ENCODE measurements at places on chromosomes 11 and 22.

- no peak for DNase-seq
Measured at GRCh38 chr11:111569476-111569875, 29.0 kb downstream of the LAYN start.

GRCh38 chr11:1730059-1730629, 20.3 kb downstream of the IFITM10 start:
- no peak for DNase-seq

GRCh38 chr22:48659404-48659996, 1168.2 kb downstream of the BRD1 start:
- DNase-seq, result no peak

GRCh38 chr11:44634401-44635281, 69.2 kb downstream of the CD82 start:
- peak; percentile 48 for DNase-seq

- DNase-seq, result no peak
Measured at GRCh38 chr11:69173331-69173730, 17.6 kb downstream of the SMIM38 start.

- no peak for DNase-seq
Measured at GRCh38 chr11:78577495-78577894, 2.8 kb upstream of the NARS2 start.

- no peak for DNase-seq
Measured at GRCh38 chr22:36184433-36185025, 17.1 kb downstream of the APOL4 start.

- DNase-seq, result no peak
Measured at GRCh38 chr11:12189543-12190235, 79.3 kb downstream of the MICAL2 start.

DNA sequence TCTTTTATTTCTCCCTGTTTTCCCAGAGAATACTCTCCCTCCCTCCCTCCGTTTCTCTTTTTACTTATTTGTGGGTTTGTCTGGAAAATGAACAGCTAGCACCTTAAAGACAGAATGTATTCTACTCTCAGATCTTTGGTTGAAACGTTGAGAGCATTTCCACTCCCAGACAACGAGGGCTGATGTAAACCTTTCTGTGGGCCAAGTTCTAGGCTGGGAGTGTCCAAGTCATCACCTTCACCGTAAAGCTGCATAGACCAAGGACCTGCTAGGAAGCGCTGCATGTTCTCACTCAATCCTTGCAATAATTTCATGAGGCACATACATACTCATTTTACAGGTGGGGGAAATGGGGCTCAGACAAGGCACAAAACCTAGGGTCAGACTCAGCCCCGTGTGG, 32.4 kb downstream of the MYH9 start:
- no peak for DNase-seq

- DNase-seq, result no peak
Measured at GRCh38 chr11:71334191-71334590, 81.8 kb upstream of the SHANK2 start.

DNA sequence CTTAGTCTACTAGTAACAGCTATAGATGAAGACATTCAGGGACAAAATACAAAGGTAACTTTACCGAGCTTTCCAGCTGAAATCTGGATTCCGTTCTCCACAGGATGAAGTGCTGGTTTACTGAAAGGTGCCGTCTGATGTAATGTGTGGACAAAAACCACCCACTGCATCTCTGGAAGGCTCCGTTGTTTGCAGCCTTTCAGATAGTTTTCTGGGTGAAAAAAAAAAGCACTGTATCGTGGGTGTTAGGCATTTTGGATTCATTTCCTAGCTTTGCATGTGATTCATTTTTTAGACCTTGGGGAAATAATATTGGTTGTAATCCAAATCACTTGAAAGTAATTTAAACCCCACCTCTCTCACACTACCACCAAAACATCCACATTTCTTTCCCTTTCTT, 10.4 kb downstream of the JAM3 start:
- no peak for DNase-seq

DNA sequence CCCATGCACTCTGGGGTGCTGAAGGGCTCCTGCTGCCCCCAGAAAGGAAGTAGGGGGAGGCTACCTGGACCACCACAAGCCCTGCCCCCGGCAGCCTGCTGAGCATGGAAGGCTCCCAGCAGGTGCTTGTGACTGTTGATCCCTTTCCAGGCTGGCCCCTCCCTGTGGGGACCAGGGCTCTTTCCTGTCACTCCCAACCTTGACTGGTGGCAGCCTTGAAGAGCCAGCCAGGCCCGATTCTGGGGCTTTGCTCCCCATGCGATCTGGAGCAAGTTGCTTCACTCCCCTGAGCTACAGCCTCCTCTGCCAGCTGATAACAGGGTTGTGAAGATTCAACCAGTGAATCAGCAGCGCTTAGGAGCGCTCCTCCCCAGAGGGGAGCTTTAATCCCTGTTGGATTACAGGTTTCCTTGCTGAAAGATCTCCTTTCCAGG, 4.6 kb upstream of the CST6 start:
- DNase-seq, result no peak

GRCh38 chr22:26712158-26712557, 54.8 kb downstream of the MIAT start:
- DNase-seq, result no peak

GRCh38 chr22:49499433-49500075, 328.1 kb downstream of the BRD1 start:
- no peak for DNase-seq

GRCh38 chr11:58957922-58958321, 18.6 kb downstream of the GLYATL1 start:
- no peak for DNase-seq

DNA sequence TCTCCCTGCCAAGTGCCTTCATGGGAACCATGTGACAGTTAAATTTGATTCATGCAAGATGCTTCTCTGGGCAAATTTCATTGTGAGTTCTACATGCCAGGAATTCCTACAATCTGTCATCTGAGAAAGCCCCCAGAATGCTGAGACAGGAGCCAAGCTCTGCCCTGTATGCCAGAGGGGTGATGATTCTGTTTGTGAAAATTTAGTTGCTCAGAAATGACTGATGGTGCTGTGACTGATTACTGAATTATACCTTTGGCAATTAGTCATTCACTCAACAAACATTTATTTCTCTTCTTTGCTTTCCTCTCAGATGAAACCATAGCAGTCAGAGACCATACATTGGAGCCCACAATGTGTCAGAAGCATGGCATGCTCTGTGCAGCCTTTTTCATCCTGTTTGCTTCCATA, 69.0 kb upstream of the ZBED5 start:
- DNase-seq, result no peak

DNA sequence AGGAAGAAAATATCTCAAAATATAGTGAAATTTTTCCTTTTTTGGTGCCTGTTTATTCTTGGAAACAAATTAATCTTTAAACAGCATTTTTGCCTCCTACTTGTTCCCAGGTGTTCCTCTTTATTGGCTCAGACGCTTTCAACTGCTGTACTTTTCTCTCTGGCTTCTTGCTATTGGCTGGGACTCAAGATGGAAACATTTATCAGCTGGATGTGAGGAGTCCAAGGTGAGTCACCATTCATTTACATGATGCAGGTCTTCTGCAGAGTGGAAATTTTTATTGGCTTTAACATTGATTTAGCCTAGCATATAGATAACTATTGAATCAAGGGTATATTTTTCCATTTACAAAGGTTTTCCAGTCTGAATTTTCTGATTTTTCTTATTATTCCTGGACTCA, 34.4 kb upstream of the DNAJB13 start:
- no peak for DNase-seq

GRCh38 chr11:539971-540481, 2.7 kb downstream of the LRRC56 start:
- DNase-seq, result no peak

GRCh38 chr11:76786441-76787014, 3.4 kb downstream of the TSKU start:
- DNase-seq, result no peak

DNA sequence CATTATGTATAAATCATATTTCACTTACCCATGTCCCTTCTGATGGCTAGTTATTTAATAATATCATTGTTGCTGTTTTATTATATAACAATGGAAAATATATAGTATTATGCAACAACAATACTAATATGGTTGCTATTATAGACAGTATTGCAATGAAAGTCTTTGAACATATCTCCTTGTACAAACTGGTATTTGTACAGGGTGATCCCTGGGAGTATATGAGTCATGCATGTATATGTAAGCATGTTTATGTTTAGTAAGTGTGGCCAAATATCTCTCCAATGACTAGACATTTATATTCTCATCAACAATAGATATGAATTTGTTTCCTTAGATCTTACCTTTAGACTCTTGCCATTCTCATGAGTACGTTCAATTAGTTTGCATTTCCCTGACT, 55.9 kb downstream of the KCNC1 start:
- DNase-seq, result peak; percentile 54

DNA sequence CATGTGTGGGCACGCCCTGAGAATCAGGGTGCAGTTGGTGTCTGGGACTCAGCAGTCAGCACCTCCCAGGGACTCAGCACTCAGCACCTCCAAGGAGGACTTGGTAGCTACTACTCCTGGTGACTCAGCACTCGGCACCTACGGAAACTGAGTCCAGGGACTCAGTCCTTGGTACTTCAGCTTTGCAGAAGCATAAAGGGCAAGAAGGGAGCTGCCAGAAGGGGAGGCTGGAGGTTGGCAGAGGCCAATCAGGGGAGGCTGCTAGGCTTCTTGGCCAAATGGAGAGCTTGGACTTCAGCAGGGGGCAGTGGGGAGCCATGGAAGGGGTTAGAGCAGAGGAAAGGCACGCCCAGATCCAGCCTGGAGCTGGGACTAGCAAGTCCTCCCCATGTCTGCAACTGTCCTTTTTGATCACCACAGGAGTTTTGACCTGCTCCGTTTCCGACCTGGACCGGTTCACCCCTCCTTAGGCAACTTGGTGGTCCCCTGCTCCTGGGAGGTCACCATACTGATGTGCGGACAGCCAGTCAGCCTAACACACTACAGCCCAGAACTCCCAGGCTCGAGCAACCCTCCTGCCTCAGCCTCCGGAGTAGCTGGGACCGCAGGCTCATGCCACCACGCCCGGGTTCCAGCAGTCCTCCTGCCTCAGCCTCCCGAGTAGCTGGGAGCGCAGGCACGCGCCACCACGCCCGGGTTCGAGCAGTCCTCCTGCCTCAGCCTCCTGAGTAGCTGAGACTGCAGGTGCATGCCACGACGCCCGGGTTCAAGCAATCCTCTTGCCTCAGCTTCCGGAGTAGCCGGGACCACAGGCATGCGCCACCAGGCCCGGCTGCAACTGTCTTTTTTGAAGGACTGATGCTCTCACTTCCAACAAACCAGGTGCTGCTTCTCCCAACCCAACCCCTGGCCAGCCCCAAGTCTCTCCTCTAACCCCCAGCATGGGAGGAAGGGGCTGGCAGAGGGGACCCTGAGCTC, 1.5 kb downstream of the ANO9 start:
- no peak for DNase-seq

DNA sequence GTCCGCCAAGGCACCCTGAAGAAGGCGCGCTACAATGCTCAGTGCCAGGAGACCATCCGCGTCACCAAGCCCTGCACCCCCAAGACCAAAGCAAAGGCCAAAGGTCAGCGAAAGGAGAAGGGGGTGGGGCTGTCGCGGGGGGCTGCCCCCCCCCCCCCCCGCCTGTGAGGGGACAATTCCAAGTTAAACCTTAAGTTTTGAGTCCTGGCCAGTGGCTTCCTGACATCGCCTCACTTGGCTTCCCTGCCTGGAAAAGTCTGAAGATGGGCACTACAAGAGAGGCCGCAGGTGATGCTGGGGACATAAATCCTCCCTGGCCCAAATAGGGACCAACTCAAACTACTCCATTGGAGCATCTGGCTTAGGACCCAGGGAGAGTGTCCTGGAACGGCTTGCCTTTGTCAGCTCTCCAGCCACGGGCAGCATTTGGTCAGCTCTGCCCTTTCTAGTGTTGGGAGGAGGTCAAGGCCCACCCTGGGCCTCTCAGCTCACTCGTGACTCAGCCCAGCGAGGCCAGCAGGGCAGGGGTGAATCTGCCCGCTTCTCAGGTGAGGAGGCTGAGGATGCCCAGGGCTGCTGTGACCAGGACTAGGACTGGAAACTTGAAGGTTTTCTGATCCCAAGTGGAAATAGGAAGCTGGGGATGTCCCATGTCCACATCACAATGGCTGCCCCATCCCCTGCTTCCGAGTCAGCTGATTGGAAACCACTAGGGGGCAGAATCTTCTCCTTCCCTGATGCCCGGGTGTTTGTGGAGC, 1.4 kb downstream of the MDK start:
- peak; percentile 68 for DNase-seq

DNA sequence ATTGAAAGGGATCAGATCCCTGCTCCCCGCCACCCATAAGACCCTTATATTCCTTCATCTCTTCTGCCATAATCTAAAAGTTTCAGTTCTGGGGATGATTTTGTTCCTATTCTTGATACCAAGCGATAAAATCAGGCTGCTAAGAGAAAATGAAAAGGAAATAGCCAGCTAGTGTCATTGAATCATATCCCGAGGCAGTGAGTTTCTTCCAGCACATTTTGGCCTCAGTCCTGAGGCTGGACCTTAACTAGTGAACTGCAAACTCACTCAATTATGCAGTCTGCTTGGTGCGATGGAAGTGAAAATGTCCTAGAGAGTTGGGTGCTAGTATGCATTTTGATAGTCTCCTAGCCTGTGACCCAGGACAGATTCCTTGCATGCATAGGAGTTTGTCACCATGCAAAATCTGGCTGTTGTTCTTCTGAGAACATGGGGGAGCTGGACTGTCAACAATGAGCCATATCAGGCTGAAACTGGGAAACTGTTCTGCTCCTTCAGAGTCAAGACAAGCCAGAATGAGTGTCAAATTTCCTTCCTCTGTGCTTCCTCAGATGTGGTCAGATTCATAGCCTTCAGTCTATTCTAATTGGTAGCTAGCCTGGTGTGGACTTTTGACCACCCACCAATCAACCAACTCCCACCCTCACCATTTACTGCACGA, 102.9 kb downstream of the CCDC81 start:
- DNase-seq, result peak; percentile 85

DNA sequence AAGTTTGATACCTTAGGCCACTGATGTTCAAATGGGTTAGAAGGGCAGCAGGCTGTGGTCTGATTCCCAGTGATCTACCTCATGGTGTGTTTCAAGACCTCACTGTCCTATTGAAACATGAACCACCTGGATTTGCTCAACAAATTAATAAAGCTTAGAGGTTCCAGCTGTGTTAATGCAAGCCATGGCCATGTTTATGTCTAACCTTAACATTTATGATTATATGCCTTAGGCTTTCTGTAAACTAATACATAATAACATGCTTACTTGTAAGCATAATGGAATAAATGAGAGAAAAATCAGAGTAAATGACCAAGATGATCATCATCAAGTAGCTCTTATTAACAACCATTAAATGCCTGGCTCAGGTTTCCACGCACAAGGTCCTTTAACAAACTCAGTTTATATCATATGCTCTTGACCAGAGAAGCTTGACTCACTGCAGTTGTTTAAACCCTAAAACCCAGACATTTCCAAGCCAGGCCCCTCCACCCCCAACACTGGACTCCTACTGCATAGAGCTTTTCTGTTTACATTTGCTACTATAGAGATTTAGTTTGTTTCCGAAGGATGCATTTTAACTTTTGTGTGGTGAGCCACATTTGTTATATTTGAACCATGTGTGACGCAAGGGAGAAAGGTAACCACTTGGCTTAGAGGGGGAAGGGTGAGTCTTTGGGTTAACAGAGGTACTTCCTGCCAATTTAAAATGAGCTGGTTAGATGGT, 43.7 kb downstream of the KREMEN1 start:
- no peak for DNase-seq

GRCh38 chr11:46557684-46558151, 36.1 kb downstream of the AMBRA1 start:
- no peak for DNase-seq

All from SW480 (cell line).